ENCODE measurements at places on chromosomes 4 and X.
A peak's percentile ranks its signal among the peaks of the same experiment; 100 is the strongest.

DNA sequence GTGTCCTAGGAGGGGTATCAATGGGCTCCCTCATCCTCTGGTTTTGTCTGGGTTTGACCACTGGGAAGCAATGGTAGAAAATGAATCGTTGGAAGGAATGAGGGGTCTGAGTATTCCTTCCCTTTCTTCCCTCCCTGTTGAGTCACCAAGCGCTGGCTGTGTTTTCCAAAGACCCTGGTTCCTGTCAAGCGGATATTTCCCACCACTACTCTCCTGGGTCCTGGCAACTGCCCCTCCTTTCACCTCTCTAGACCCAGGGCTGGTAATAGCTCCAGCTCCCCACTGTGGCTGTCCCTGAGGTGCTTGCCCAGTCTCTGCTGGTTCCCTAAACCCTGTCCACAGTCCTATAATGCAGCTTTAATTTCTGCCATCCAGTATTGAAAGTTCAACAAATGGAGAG lies 22.2 kb downstream of the SMIM43 start:
- DNase-seq, result peak; percentile 33

DNA sequence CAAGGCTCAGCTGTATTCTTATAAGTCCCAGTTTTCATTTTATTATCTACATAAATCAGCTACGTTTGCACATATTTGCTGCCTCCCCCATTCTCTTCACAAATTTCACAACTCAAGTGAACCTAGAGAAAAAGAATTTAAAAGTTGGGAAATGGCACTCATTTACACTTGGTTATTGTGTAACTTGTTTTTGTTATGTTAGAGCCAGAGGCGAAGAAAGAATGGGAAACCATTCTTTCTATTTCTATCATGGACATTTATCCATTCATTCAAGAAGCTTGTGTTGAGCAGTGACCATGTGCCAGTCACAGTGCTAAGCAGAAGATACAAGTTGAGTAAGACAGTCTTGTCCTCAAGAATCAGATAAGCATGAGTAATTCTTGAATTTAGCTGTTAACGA lies 13.5 kb downstream of the LIAS start:
- no peak for DNase-seq

DNA sequence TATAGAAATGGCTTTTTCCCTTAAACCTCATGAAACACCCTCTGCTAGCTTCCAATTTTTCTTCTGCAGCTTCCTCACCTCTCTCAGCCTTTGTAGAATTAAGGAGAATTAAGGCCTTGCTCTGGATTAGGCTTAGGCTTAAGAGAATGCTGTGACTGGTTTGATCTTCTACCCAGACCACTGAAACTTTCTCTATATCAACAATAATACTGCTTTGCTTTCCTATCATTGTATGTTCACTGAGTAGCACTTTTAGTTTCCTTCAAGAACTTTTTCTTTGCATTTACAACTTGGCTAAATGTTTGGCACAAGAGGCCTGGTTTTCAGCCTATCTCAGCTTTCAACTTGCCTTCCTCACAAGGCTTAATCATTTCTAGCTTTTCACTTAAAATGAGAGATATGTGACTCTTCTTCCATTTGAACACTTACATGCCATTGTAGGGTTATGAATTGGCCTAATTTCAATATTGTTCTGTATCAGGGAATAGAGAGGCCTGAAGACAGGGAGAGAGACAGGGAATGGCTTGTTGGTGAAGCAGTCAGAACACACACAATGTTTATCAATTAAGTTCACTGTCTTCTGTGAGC lies 28.2 kb downstream of the TMEM154 start:
- no peak for DNase-seq

DNA sequence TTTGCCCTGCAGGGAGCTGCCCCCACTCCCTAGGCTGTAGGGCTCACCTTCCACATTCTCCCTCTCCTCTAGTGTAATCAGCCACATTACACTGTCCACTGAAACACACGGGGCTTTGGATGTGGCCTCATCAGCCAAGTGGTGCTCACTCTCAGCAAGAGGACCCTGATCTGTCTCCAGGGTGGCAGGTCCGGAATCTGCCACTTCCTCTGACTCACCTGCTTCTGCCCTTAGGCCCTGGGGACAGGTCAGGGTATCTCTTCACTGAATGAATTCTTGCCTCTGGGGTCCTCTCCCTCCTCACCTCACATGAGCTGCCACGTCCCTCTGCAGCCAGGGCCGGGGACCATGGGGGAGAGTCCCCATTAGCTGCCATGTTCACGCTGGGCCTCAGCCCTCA lies 15.9 kb downstream of the ZNF41 start:
- DNase-seq, result no peak

GRCh38 chr4:167218022-167218608 lies 16.2 kb downstream of the SPOCK3 start:
- DNase-seq, result no peak

DNA sequence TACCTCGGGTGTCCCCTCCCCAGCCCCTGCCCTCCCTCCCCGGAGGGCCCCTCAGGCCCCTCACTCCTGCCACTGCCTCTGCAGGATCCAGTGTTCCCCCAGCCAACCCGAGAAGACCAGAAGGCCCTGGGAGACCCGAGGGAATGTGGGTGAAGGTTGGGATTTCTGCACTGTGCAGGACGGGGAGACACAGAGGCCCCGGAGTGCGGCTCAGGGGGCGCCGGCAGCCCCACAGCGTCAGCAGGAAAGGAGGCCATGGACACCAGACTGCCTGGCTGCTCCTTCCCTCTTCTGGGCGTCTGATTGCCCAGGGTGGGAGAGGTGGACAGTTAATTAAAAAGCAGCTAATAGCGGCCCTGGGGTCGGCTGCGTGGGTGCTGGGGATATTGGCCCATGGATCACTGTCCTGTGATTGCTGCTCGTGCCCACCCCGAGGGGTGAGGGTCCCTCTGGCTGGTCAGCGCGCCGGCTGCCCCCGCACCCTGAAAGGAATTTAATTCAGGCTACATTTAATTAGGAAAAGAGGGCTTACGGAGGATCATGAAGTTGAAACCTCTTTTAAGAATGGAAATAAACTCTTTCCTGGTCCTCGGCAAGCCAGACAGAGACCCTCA lies 57.8 kb upstream of the NKX1-1 start:
- DNase-seq, result no peak

DNA sequence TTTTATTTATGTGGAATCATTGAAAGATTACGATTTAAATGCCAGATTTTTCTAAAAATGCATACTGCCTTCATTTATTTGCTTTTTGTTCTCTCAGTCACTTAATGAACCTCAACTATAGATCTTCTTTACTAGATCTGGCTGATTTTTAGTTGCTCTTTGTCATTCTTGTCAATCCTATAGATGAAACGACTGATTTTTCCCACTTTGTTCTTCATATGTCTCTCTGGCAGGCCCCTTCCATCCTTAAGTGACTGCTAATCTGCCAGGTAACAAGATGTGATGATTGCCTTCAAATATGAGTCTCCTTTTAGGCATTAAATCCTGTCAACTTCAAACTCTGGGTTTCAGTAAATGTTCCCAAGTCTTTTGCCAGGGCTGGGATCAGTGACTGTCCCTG lies 61.0 kb downstream of the ALG13 start:
- no peak for DNase-seq

GRCh38 chr4:155509555-155509954 lies 132.8 kb upstream of the MAP9 start:
- no peak for DNase-seq

- DNase-seq, result peak; percentile 56
Observed at GRCh38 chrX:1181170-1181569, 31.3 kb downstream of the CRLF2 start.

DNA sequence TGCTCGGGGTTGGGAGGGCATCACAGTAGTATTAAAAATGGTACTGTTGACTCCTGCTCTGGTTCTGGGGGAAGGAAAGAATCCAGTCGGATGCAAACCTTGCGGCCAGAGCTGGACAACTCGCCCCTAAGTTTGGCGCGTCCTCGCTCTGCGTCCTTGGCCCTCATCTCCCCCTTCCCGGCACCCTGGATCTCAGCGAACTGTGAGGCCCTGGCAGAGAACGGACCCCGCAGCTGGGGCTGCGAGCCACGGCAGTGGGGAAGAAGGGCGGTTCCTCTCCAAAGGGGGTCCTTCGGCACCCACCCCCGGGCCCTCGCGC lies 14.0 kb downstream of the ARHGEF6 start:
- no peak for DNase-seq

DNA sequence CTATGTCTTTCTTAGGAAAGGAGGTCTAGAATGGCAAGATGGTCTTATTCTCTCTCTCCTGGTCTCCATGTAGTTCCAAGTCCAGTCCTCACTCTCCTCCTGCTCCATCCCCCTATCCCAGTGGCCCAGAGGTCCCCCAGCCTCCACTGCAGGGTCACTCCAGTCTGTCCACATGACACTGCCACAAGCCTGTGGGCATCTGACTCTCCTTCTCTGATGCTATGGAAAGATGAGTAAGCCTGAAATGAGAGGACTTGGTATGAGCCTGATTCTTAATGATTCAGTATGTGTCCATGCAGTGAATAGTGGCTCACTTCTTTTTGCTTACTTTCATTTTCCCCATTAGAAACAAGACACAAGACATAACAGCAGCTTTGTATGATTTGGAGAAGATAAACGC lies 516.8 kb upstream of the ADGRL3 start:
- no peak for DNase-seq

- DNase-seq, result no peak
Observed at GRCh38 chrX:47285836-47286320, 53.1 kb downstream of the USP11 start.

DNA sequence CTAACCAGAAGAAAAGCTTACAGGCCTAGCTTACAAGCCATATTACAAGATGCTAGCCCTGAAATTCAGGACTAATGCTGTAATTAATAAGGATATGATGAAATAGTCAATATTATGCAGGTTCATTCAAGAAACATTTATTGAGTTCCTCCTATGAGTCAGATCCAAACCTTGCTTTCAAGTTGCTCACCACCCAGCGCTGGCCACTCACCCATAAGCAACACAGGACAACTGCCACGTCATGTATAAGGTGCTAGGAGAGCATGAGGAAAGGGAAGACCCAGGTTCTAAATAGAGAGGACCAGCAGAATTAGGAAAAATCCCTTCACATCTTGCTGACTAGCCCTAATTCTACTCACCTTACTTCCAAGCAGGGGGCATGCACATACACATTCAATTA lies 23.3 kb downstream of the MAML3 start:
- no peak for DNase-seq

- no peak for DNase-seq
Observed at GRCh38 chrX:13791145-13791544, 25.7 kb downstream of the GPM6B start.

DNA sequence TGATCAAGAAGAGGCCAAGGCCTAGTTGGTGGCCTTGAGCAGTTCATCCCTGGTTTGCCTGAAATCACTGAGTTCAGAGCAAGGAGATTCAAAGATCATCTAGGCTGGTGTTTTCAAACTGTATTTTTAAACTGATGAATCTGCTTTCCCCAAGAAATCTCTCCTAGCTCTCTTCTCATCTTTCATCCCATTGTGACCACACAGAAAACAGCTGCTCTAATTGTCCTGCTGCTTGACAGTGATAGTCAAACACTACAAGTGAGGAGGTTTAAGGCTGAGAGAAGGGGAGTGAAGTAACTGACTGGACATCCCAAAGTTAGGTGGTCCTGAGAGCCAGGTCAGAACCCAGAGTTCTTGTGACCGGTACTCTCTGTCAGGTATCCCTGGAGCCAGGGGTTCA lies 91.5 kb downstream of the LNX1 start:
- DNase-seq, result no peak

GRCh38 chr4:184805462-184806228 lies 20.1 kb downstream of the ACSL1 start:
- DNase-seq, result no peak

DNA sequence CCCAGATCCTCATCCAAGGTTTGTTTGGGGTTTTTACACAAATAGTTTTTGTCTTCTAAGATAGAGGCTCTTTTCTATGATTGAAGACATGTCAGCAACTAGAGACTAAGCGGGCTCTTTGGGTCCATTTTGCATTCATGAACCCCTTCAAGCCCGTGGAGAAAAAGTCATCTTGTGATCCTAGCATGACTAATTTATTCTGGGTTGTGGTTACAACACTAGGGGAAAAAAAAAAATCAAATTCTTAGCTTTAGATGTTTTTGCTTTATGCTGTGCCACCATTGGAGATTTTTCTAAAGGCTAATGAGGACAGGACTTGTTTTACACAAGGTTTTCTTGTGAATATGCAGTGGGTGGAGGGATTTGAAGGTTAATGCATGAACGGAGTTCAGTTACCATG lies 440.0 kb downstream of the PCDH7 start:
- DNase-seq, result no peak

GRCh38 chr4:169745291-169745690 lies 12.5 kb downstream of the HPF1 start:
- no peak for DNase-seq

GRCh38 chrX:71558920-71559319 lies 19.3 kb upstream of the GCNA start:
- DNase-seq, result no peak

GRCh38 chr4:75698963-75699228 lies 25.5 kb upstream of the USO1 start:
- no peak for DNase-seq

DNA sequence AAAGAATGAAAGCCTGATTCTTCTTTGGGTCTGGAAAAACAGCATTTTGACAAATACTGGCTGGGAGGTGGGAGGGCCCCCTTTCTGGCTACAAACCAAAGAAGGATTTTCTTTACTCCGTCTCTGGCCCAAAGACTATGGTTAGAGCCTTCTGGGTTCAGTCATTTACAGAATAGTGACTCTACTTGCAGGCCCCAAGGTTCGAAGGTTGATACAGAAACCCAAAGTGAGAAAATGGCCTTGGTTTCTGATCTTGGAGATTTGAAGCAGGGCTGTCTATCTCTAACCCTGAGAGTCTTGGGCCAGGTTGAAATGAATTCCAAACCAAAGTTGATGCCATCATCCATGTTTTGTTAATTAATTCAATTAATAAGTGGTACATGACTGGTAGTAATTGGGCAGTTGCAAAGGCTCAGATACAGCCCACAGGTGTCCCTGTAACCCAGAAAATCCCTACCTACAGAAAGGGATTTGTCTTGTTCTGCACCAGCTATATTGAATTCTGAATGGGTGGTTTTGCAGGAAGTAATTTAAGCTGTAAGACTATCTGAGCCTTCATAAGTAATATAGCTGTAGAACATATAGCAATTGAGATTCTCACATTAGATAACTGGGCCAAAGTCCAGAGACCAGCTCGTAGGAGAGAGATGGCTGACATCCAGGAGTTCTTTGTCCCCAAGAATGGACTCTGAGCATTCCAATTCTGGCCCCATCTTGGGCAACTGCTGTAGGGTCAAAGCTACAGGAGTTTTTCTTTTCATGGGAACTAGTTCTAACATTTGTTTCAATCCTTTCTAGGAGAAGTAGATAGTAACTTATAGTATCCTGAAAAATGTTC lies 34.5 kb downstream of the CHRNA9 start:
- no peak for DNase-seq

DNA sequence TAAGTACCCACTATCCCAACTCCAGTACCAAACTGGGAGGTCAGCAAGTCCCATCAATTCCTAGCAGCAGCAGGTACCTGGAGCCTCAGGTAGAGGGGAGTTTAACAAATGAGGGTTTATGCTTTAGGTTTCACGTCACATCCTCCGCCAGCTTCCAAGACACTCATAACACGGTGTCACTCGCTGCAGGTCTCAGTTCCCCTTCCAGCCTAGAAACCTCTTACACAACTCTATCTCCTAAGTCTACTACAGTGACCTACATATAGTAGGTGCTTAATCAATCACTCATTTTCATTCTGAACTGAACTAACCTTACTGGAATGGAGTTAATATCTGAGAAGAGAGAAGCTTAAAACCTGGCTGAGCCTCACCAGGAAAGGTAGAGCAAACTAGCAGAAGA lies 96.0 kb downstream of the EFHC2 start:
- no peak for DNase-seq

Measured in activated CD4-positive, alpha-beta T cell treated with anti-CD3 and anti-CD28 coated beads, Interleukin-2, amount 10 ng/mL, durations not matched to agents 24 days and 14 days (primary cell).